NCI-H146 (cell line): ENCODE measurements at places on chromosomes 3 and 15.

- DNase-seq = no peak
Observed at GRCh38 chr3:38015485-38015884, 14.0 kb downstream of the PLCD1 start.

- DNase-seq = no peak
Observed at GRCh38 chr3:46695177-46695961, 1.9 kb upstream of the ALS2CL start.

DNA sequence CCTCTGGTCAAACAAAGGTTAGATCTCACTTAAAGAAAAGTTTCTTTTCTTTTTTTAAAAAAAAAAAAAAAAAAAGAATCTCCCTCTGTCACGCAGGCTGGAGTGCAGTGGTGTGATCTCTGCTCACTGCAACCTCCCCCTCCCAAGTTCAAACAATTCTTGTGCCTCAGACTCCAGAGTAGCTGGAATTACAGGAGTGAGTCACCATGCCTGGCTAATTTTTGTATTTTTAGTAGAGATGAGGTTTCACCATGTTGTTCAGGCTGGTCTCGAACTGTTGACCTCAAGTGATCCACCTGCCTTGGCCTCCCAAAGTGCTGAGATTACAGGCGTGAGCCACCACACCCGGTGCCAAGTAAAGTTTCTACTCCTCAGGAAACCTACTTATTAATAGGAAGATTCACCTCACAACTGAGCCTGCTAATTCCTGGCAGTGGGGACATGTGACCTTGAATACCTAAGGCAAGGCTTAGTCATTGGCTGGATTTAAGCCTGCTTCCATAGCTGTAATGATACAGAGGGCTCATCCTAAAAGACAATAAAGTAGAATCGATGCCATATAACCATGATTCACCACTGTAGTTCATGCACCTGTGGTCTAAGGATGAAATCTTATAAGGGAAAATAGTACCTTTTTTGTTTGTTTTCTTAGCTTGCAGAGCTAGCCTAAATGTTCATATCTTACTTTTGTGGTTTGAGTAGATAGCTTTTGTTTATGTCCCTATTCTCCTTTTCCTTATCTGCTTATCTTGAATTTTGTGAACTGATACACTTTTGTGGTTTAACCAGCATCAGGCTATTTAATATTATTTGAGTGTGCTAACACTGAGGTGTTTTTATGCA, 24.8 kb upstream of the RBMS3 start:
- DNase-seq = no peak

GRCh38 chr3:197590313-197590962, 34.7 kb upstream of the BDH1 start:
- peak; percentile 39 for DNase-seq

DNA sequence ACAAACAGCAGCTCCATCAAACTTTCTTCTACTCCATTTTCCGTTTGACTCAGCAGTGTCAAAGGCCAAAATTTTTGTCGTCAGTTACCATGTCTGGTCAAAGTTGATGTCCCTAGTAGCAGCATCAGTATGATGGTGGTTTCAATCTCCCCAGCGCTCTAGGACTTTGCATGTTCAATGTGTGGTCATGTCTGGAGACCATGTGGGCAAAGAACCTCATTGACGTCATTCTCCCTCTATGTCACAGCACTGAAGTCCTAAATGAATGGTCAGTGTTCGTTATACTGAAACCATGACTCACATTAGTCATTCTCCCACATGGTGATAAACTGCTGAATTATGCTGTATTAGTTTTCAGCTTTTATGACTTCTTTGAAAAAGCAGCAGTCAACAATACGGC, 23.2 kb downstream of the SHC4 start:
- no peak for DNase-seq

- DNase-seq = no peak
Observed at GRCh38 chr3:124250053-124250452, 258.1 kb upstream of the ROPN1 start.

GRCh38 chr15:65371976-65372786, 5.6 kb downstream of the IGDCC3 start:
- DNase-seq = no peak

DNA sequence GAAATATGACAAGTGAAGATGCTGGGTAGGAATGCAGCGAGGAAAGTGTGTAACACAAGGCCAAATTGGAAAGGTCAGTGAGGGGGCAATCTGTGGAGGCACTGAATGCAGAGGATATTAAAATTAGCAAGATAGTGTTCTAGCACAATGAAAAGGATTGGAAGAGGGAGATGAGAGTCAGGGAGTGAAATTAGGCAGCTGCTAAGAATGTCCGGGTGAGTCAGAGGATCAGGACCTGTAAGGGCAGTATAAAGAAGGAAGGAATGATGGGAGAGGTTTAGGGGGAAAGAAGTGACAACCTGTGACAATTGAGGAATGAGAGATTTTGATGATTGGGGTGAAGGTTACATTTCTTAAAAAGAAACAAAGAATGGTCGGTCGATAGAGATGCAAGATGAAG, 103.5 kb downstream of the UBE3A start:
- DNase-seq = no peak

DNA sequence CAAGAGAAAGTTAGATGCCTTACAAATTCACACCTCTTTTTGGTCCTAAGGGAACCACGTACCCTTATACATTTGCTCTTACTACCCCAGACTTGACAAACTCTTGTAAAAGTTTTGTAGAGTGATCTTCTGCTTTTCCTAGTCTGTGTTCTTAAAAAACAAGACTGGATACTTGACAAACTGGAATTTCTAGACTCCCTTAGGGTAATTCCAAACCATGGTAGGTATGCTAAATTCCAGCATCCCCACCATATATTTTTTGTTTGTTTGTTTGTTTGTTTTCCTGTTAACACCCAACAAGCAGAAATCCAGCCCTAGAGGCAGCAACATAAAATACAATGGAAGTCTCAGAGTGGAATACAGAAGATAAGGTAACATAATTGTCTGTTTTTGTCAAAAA, 280.7 kb upstream of the NR2F2 start:
- no peak for DNase-seq

- no peak for DNase-seq
Observed at GRCh38 chr15:74274470-74275038, 38.4 kb downstream of the CCDC33 start.

GRCh38 chr3:27666272-27666671, 55.9 kb downstream of the EOMES start:
- no peak for DNase-seq

DNA sequence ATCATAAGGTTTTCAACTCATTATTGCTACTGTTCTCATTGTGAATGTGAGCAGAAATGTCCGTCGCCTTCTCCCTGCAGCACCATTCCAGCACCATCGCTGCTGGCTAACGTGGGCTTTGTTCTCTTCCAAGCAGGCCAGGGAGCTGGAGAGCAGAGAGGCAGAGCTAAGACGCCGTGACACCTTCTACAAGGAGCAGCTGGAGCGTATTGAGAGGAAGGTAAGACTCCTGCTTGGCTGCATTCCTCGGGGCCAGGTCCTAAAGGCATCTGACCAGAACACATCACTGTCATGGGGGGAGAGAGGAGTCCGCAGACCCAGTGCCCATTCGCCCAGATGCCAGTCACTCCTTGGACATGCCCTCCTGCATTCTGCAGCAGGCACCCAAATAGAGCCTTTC, 130.4 kb upstream of the PLXNA1 start:
- DNase-seq = no peak

DNA sequence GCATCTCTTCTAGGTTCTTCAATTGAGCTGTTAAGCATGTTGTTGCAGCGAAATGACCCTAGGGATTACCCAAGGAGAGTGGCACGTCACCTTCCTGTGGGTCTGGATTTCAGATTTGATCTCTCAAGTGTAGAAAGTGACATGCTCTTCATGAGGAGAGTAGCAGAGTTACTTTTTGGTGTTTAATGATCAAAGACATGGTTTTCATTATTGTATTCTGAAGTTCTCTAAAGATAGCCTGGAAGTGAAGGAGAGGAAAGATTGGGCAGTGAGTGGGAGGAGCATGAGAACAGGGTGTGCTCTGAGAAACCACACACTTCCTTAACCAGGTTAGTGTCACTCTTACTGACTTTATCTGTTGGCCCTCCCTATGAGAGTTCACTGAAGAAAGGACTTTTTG, 153.6 kb downstream of the AKAP13 start:
- no peak for DNase-seq

DNA sequence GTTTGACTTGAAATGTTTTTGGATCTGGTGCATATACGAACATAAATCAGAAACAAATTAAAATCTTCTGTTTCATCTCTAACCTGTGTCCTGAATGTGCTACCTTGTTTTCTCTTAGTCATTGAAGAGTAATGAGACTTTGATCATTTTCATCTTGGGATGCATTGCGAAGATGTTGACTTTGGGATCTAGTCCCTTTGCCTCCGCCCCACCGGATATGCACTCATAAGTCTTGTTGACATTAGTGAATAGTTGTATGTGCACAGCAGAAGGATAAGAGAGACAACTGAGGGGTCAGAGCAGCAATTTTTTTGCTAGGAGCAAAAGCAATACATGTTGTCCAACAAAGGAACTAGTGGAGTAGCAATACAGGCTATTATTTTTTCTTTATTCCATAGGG, 35.9 kb upstream of the SPRED1 start:
- DNase-seq = no peak

- DNase-seq = peak; percentile 16
Observed at GRCh38 chr3:149419816-149420215, 42.4 kb upstream of the TM4SF1 start.

- DNase-seq = no peak
Observed at GRCh38 chr3:14151471-14152083, 26.7 kb downstream of the TMEM43 start.

GRCh38 chr3:107927361-107928083, 163.3 kb downstream of the CD47 start:
- DNase-seq = peak; percentile 98

DNA sequence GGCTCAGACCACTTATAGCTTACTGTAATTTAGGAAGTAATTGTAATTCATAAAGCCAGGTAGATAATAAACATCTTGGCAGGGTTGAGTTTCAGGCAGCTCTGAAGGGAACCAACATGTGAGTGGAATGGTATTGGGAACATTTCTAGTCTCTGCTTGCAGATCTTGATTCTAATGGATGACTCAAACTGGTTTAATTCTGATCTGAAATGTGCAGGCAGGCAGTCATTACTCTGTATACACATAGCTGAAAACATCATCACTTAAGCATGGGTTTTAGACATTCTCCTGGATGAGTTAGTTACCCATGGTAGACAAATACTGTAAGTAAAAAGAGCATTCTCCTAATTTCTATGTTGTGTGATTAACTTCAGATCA, 317.0 kb upstream of the TPRG1 start:
- no peak for DNase-seq

DNA sequence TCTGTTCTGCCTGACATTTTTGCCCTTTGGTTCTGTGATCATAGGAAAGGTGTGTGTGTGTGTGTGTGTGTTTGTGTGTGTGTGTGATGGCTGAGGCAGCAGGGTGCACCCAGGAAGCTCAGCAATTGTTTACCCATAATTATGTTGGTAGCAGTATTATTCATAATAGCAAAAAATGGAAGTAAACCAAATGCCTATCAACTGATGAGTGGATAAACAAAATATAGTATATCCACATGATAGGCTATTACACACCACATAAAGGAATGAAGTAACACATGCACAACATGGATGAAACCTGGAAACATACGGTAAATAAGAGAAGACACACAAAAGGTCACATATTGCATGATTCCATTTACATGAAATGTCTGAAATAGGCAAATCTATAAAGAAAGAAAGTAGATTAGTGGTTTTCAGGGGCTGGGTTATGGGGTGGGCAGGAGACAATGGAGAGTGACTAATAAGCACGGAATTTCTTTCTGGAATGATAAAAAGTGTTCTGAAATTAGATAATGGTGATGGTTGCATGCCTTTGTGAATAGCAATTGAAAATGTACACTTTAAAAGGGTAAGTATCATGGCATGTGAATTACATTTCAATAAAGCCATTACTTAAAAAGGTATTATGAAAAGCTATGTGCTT, 167.2 kb downstream of the POLR2M start:
- no peak for DNase-seq

- DNase-seq = no peak
Observed at GRCh38 chr3:150083655-150084042, 113.0 kb upstream of the PFN2 start.

GRCh38 chr3:56883828-56884227, 82.1 kb upstream of the ARHGEF3 start:
- DNase-seq = no peak

GRCh38 chr15:63970621-63971426, 75.5 kb downstream of the DAPK2 start:
- no peak for DNase-seq

- DNase-seq = no peak
Observed at GRCh38 chr3:107218864-107219269, 158.4 kb upstream of the CCDC54 start.

DNA sequence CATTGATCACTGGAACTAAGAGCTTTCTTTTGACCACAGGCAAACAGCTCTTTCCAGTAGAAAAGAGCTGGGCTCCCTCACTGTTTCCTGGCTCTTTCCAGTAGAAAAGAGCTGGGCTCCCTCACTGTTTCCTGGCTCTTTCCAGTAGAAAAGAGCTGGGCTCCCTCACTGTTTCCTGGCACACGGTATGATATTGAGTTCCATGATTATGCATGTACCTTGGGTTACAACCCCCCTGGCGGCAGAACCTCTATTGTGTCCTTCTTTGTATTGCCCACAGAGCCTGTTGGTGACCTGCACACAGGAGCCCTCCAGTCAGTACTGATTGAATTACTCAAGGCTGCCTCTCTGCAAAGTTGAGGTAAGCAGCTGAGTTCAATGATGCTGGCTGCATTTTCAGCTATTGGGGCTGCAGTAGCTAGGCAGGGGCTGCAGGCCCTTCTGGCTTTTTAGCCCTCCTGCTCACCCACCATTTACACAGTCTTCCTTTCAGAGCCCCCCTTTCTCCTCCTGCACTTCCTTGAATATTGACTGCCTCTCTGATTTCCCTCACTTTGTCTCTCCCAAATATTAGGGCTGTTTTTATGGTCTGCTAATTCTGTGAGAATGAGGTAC, 10.2 kb downstream of the ACKR2 start:
- peak; percentile 41 for DNase-seq
